Tracheal epithelial cell (primary cell): ENCODE measurements at places on chromosomes 2 and 18. TPM values are rescaled to one million over a fixed set of nuclear protein-coding genes. Genes with fewer than 3 reads are reported as not detected.

MCFD2 gene
- 81.7 and 83.8 TPM in 2 replicates for total RNA-seq

KIF1A gene
- total RNA-seq, result 0.72 TPM in 1 of 2 replicates, not detected in the other

UGT1A5 gene
- total RNA-seq, result 0.24 TPM in 1 of 2 replicates, not detected in the other

TLX2 gene
- not detected in 2 replicates for total RNA-seq

NGEF gene
- 0.21 and 0.96 TPM in 2 replicates for total RNA-seq

ABCG8 gene
- total RNA-seq, result under 0.01 TPM in 1 of 2 replicates, not detected in the other

ZNF396 gene
- 0.72 and 1.5 TPM in 2 replicates for total RNA-seq

PRKCE gene
- total RNA-seq, result 7.2 and 11.7 TPM in 2 replicates

IGFBP5 gene
- 0.43 and 3.4 TPM in 2 replicates for total RNA-seq

RGPD4 gene
- not detected in 2 replicates for total RNA-seq

SLC16A14 gene
- 0.96 and 4.9 TPM in 2 replicates for total RNA-seq

LYG1 gene
- not detected in 2 replicates for total RNA-seq

NAT8 gene
- not detected in 2 replicates for total RNA-seq

IL36G gene
- total RNA-seq, result 0.43 and 41.4 TPM in 2 replicates

CHRND gene
- not detected in 2 replicates for total RNA-seq

DSC2 gene
- 65.4 and 69.6 TPM in 2 replicates for total RNA-seq

C2orf80 gene
- total RNA-seq, result not detected in 2 replicates

NMUR1 gene
- not detected in 2 replicates for total RNA-seq

TRABD2A gene
- 0.72 and 2.6 TPM in 2 replicates for total RNA-seq

MAPRE2 gene
- total RNA-seq, result 0.43 and 1.9 TPM in 2 replicates

SDC1 gene
- 788 and 1,471 TPM in 2 replicates for total RNA-seq

METTL21A gene
- 11.6 and 11.7 TPM in 2 replicates for total RNA-seq

TMEM178A gene
- 0.43 TPM in 1 of 2 replicates, not detected in the other for total RNA-seq

PROC gene
- total RNA-seq, result 1.2 TPM in 1 of 2 replicates, not detected in the other

DOK1 gene
- total RNA-seq, result 3.0 and 3.9 TPM in 2 replicates

NETO1 gene
- 0.24 TPM in 1 of 2 replicates, not detected in the other for total RNA-seq

RAB27B gene
- total RNA-seq, result 33.5 and 97.4 TPM in 2 replicates

DHRS9 gene
- 0.72 and 13.0 TPM in 2 replicates for total RNA-seq

IL36B gene
- not detected in 2 replicates for total RNA-seq

NYAP2 gene
- under 0.01 TPM in 1 of 2 replicates, not detected in the other for total RNA-seq

HOXD10 gene
- 0.48 TPM in 1 of 2 replicates, not detected in the other for total RNA-seq

APOB gene
- total RNA-seq, result under 0.01 TPM in 1 of 2 replicates, not detected in the other

NTSR2 gene
- not detected in 2 replicates for total RNA-seq

PTPRM gene
- total RNA-seq, result 43.1 and 55.2 TPM in 2 replicates

MITD1 gene
- 13.2 and 24.6 TPM in 2 replicates for total RNA-seq

STAT1 gene
- total RNA-seq, result 36.9 and 57.8 TPM in 2 replicates

SULT1C2 gene
- total RNA-seq, result 0.21 and 0.72 TPM in 2 replicates

DSC3 gene
- 260 and 288 TPM in 2 replicates for total RNA-seq

TMEM182 gene
- total RNA-seq, result 3.6 and 4.3 TPM in 2 replicates

ALPP gene
- not detected in 2 replicates for total RNA-seq

ZBTB7C gene
- under 0.01 and 0.72 TPM in 2 replicates for total RNA-seq

ONECUT2 gene
- total RNA-seq, result under 0.01 TPM in 1 of 2 replicates, not detected in the other

TRIM43 gene
- 0.48 TPM in 1 of 2 replicates, not detected in the other for total RNA-seq

TEKT4 gene
- not detected in 2 replicates for total RNA-seq

POTEI gene
- total RNA-seq, result not detected in 2 replicates

CTAGE1 gene
- total RNA-seq, result not detected in 2 replicates

ST8SIA5 gene
- total RNA-seq, result not detected in 2 replicates
